ENCODE measurements at places on chromosomes 3 and 15.
A peak's percentile ranks its signal among the peaks of the same experiment; 100 is the strongest.

DNA sequence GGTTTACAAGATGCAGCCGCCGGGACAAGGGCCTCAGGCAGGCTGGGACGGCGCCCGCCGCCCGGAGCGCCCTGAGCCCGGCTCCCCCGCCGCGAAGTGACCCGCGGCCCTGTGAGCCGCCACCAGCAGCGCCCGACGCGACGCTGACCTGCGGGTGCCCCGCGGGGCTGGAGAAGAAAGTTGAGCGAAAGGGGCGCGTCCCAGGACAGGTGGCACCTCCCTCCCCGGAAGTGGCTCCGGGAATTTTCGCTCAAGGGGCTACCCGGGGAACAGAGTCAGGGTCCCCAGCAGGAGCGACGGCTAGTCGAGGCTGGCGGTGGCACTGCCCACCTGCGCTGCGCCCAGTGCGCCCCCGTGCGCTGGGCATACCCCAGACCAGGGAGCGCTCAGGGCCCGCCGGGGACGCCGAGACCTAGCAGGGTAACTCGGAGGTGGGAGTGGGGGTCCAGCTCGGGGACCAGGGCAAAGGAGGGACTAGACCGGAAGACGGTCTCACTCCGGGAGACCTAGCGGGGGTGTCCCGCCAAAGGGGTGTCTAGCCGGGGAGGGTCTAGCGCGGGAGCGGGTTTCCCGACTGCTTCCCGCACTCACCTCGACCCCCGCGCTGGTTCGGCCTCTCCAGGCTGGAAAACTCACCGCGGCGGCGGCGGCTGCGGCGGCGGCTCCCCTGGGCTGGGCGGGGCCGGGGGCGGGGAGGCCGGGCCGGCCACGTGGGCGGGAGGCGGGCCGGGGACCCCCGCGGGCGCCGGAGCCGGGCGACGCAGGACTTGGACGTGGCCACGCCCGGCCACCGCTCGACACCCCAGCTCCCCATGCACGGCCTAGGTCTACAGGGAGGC is 18.4 kb downstream of the SPATA12 start:
- peak; percentile 46 for DNase-seq

GRCh38 chr15:27043770-27044169 is 72.8 kb downstream of the GABRG3 start:
- DNase-seq, result no peak

GRCh38 chr3:49900491-49901153 is 3.1 kb downstream of the MST1R start:
- DNase-seq, result peak; percentile 97

DNA sequence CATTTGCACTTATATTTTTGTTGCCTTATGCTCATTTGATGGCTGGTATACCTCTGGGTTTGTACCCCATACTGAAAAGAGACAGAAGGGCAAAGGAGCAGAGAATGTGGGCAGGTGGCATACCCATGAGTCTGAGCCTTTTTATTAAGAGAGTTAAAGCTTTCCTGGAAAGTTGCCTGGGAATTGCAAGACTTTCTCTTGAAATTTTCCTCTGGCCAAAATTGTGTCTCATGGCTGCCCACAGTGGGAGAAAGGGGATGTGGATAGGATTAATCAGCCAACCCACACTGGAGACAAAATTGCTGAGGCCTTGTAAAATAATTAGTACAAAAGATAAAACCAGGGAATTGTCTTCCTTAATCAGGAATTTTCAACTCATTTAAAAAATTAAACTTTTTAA is 8.2 kb upstream of the NMD3 start:
- no peak for DNase-seq

GRCh38 chr15:24772686-24773373 is 97.3 kb downstream of the NPAP1 start:
- no peak for DNase-seq

DNA sequence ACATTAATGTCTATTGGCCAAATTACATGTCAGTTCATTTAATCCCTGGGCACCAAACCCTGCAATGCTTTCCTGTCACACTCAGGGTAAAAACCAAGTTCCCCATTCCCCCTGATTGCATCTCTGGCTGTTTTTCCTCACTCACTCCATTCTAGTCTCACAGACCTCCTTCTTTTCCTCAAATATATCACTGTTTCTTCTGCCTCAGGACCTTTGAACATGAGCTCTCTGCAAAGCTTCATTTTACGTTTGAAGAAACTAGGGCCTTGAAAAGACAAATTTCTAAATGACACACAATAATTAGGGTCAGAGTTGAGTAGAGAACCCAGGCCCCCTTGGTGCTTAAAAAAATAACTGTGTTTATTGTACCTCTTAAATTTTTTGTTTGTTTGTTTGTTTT is 230.6 kb downstream of the THRB start:
- DNase-seq, result no peak

GRCh38 chr15:91895051-91895450 is 41.5 kb downstream of the SLCO3A1 start:
- no peak for DNase-seq

- DNase-seq, result peak; percentile 33
Measured at GRCh38 chr3:149936812-149937230, 33.9 kb downstream of the PFN2 start.

- DNase-seq, result peak; percentile 49
Measured at GRCh38 chr3:139427283-139428060, 38.0 kb upstream of the COPB2 start.

GRCh38 chr3:63731866-63732265 is 79.4 kb downstream of the SNTN start:
- no peak for DNase-seq

GRCh38 chr3:194779729-194780224 is 94.1 kb downstream of the FAM43A start:
- no peak for DNase-seq

GRCh38 chr15:85515212-85515611 is 134.8 kb downstream of the AKAP13 start:
- DNase-seq, result no peak

- DNase-seq, result no peak
Measured at GRCh38 chr3:196268284-196269163, 19.0 kb downstream of the PCYT1A start.

DNA sequence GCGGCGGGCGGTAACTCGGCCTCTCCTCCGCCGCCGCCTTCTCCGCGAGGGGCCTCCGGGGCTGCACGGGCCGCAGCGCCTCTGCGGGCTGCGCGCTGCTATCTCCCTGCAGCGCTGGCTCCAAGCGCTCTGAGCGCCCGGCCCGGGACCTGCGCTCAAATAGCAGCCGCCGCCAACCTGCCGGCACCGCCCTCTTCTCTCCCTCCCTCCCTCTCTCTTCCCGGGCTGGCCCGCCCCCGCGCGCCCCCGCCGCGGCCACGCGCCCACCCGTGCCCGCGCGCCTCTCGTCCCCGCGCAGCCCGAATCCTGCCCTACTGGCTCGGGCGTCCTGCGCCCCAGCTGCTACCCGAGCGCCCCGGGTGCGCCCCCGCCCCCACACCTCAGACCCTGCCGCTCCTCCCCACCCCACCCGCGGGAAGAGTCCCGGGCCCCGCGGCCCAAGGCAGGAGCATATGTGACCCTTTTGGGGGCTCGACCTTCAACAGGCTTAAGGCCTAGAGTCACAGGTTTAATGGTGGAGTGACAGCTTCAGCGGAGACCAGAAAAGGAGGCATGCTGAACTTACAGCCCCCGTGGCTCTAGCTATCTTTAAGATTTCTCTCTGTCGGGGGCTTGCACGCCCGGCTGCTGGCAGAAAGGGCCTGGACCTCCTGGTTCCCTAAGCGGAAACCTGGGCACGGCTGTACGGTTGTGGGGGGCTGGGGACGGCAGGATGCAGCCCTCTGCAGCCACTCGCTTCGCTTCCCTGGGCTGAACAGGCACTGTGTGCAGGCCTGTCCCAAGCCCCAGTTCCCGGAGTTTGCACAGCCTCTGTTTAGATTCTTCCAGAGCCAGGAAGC is at the start of gene CACNA2D2:
CACNA2D2 (minus strand) TSS at position 131 of the 839 bp plus-strand sequence. CDS start 211 bp downstream, outside the sequence.
- DNase-seq, result peak; percentile 33

- DNase-seq, result no peak
Measured at GRCh38 chr15:33200903-33201302, 6.4 kb upstream of the FMN1 start.

GRCh38 chr3:138222131-138222941 is 35.2 kb downstream of the ARMC8 start:
- no peak for DNase-seq

DNA sequence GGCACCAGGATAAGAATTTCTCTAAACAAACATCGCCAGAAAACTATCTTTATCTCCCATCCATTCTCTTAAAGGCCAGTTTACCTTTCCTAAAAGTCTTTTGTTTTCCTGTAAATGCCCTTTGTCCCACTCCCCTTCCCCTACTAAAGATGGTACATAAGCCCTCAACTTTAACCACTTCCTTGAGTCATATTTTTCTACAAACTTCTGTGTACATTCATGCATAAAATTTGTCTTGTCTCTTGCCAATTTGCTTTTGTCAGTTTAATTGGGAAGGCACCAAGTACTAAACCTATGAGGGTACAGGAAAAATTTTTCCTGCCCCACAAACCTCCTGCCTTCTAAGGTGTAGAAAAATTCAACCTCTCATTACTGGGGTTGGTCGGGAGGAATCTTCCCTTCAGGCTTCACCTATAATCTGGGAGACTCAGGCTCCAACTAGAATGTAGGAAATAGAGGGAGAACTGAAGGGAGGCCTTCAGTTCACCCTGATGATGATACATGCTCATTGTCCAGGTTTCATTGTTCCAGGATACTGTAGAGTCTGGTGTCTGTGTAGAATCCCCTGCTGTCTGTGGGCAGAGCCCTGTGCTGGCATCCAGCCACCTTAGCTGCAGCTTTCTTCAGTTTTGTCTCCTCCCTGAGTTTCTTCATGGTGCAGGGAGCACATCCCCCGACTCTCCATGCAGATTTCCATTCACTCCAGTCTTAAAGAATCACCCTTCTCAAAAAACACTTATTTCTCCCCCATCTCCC is 53.2 kb downstream of the CD200R1L start:
- DNase-seq, result no peak

- DNase-seq, result no peak
Measured at GRCh38 chr3:9401986-9402385, 4.6 kb downstream of the SETD5 start.

GRCh38 chr15:62828364-62828763 is 214.2 kb upstream of the TPM1 start:
- DNase-seq, result no peak

DNA sequence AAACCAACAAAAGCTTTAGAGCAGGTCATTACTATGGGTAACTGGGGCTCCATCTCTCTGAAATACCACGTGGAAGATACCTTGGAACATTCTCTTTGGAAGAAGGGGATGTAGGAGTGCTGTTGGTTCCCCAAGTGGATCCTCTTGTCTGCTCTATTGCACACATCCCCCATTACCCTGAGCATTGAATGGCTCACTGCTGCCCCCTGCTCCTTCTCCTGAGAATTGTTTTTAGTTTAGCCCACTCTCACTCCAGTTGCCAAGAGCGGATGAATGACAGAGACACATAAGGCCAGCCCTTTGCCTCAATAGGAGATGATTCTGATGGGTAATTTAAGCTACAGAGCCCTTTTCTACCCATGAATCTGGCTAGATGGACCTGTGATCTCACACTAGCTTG is 135.6 kb upstream of the SUCLG2 start:
- peak; percentile 49 for DNase-seq

DNA sequence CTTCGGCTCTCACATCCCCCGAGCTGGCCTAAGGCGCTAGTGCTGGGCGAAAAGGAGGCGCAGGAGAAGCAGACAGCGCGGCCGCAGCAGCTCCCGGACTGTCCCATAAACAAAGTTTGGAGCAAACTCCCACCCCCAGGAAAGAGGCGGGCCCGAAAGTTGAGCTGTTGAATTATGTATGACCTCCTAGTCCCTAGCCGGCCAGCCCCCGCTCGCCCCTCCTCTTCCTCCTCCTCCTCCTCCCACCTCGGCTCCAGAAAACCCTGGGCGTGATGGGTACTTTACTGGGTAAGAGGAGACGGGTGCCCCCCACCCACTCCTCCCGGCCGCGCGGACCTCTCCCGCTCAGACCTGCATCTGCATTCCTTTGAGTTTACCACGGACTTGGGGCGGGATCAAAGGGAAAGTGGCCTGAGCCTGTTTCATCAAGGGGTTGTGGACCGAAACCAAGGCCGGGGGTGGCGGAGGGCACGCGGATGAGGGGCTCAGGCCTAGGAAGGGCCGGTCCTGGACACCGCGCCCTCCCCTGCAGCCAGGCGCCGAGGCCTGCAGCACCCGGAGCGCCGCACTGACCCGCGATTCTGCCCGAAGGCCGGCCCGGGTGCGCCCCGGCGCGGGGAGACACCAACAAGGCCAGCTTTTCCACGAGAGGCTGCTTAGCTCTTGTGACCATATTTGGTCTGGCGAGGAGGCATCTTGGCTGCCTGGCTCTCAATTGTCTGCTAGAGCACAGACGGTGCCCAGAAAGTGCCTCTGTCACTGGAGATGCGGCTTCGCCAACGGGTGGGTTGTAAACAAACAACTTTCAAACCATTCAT is at the start of gene WWTR1:
WWTR1 (minus strand) TSS at position 100 of the 818 bp plus-strand sequence. CDS start 719 bp downstream, outside the sequence.
- peak; percentile 96 for DNase-seq

GRCh38 chr15:28109626-28110455 is 10.7 kb upstream of the OCA2 start:
- no peak for DNase-seq

DNA sequence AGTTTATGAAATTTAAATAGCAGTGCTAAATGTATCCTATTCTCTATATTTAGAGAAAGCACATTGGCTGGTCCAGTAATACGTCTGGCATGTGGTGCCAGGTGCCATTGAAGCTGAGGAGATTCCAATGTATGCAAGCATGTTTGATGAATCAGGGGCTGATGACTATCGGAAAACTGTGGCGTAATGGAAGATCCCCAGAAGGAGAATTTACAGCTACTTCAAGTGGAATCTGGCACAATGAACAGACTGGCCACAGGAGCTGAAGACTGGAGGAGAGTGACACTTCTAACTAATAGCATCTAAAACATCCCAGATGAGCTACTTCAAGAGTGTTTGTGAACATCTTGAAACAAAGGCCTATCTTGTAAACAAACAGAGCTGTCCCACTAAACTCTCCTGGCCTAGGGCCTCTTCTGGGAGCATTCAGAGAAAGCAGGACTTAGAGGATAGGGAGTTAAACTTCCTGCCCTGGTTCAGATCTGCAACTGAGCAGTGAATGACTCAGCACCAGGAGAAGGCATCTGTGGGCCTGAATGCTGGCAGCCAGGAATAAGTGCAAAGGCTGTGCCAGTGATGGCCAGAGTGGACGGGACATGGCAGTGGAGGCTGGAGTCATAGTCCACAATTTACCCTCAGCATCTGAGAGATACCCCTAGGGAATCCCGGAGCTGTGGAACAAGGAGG is 15.2 kb upstream of the ACTC1 start:
- DNase-seq, result peak; percentile 49

DNA sequence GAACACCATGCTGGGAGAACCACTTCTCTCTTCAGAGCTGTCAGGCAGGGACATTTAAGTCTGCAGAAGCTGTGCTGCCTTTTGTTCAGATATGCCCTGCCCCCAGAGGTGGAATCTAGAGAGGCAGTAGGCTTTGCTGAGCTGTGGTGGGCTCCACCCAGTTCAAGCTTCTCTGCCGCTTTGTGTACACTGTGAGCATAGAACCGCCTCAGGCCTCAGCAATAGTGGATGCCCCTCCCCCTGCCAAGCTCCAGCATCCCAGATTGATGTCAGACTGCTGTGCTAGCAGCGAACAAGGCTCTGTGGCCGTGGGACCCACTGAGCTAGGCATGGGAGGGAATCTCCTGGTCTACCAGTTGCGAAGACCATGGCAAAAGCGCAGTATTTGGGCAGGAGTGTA is 121.6 kb downstream of the NFKBIZ start:
- no peak for DNase-seq

Data from A549 (cell line).